Neural cell (in vitro differentiated cells): ENCODE measurements at places on chromosomes 2 and 18. TPM values are rescaled to one million over a fixed set of nuclear protein-coding genes. Genes with fewer than 3 reads are reported as not detected.

TPO gene
- polyA plus RNA-seq: 0.24 TPM in 1 of 2 replicates, not detected in the other

NFATC1 gene
- polyA plus RNA-seq: 0.37 TPM in 1 of 2 replicates, not detected in the other

ABCB11 gene
- not detected in 2 replicates for polyA plus RNA-seq

SLC23A3 gene
- 0.12 and 0.28 TPM in 2 replicates for polyA plus RNA-seq

SPP2 gene
- not detected in 2 replicates for polyA plus RNA-seq

LRRTM1 gene
- polyA plus RNA-seq: 0.61 and 0.86 TPM in 2 replicates

RNU2-63P gene
- not detected in 2 replicates for polyA plus RNA-seq

RGPD4 gene
- polyA plus RNA-seq: 0.26 TPM in 1 of 2 replicates, not detected in the other

IER3IP1 gene
- 23.3 and 27.1 TPM in 2 replicates for polyA plus RNA-seq

NGEF gene
- polyA plus RNA-seq: 5.2 and 5.7 TPM in 2 replicates

FSIP2 gene
- polyA plus RNA-seq: 11.0 and 12.2 TPM in 2 replicates

LYPD1 gene
- polyA plus RNA-seq: 78.2 and 104 TPM in 2 replicates

CAPN13 gene
- not detected in 2 replicates for polyA plus RNA-seq

SLC38A11 gene
- not detected in 2 replicates for polyA plus RNA-seq

ALPG gene
- polyA plus RNA-seq: not detected in 2 replicates

MAP2 gene
- 436 and 450 TPM in 2 replicates for polyA plus RNA-seq

NEU2 gene
- polyA plus RNA-seq: not detected in 2 replicates

ERMN gene
- polyA plus RNA-seq: not detected in 2 replicates

NR4A2 gene
- 0.48 and 1.2 TPM in 2 replicates for polyA plus RNA-seq

SMAD2 gene
- 55.6 and 64.7 TPM in 2 replicates for polyA plus RNA-seq

SAP130 gene
- polyA plus RNA-seq: 5.6 and 5.8 TPM in 2 replicates

C2orf80 gene
- polyA plus RNA-seq: 68.0 and 71.5 TPM in 2 replicates

NT5DC4 gene
- polyA plus RNA-seq: not detected in 2 replicates

C1QL2 gene
- not detected in 2 replicates for polyA plus RNA-seq

SERPINB4 gene
- polyA plus RNA-seq: not detected in 2 replicates

DES gene
- not detected in 2 replicates for polyA plus RNA-seq

CCDC74A gene
- polyA plus RNA-seq: 34.4 and 38.2 TPM in 2 replicates

SERPINB2 gene
- polyA plus RNA-seq: not detected in 2 replicates

WDR75 gene
- polyA plus RNA-seq: 62.5 and 67.3 TPM in 2 replicates

KIF5C gene
- 515 and 527 TPM in 2 replicates for polyA plus RNA-seq

ASPRV1 gene
- 6.3 and 7.7 TPM in 2 replicates for polyA plus RNA-seq

BOK gene
- 2.3 and 3.9 TPM in 2 replicates for polyA plus RNA-seq

MAL gene
- not detected in 2 replicates for polyA plus RNA-seq

LOXHD1 gene
- not detected in 2 replicates for polyA plus RNA-seq

CYBRD1 gene
- polyA plus RNA-seq: 0.10 TPM in 1 of 2 replicates, not detected in the other

TRPM8 gene
- 0.18 TPM in 1 of 2 replicates, not detected in the other for polyA plus RNA-seq

HOXD10 gene
- polyA plus RNA-seq: not detected in 2 replicates

ZAP70 gene
- 0.59 TPM in 1 of 2 replicates, not detected in the other for polyA plus RNA-seq

LINC00305 gene
- not detected in 2 replicates for polyA plus RNA-seq

CHRND gene
- not detected in 2 replicates for polyA plus RNA-seq

UGT1A9 gene
- polyA plus RNA-seq: not detected in 2 replicates

CYP1B1 gene
- polyA plus RNA-seq: not detected in 2 replicates

SCRN3 gene
- 56.7 and 57.1 TPM in 2 replicates for polyA plus RNA-seq

LBX2 gene
- polyA plus RNA-seq: not detected in 2 replicates

CRYGC gene
- not detected in 2 replicates for polyA plus RNA-seq

HEATR5B gene
- 40.8 and 46.0 TPM in 2 replicates for polyA plus RNA-seq

MYOM1 gene
- 0.40 and 1.7 TPM in 2 replicates for polyA plus RNA-seq
